Left lung (tissue), 14 donors: ENCODE measurements at places on chromosomes 6 and 20. TPM values are rescaled to one million over a fixed set of nuclear protein-coding genes. Genes with fewer than 3 reads are reported as not detected.

AIG1 gene
- total RNA-seq, result 40.4 TPM

DNA sequence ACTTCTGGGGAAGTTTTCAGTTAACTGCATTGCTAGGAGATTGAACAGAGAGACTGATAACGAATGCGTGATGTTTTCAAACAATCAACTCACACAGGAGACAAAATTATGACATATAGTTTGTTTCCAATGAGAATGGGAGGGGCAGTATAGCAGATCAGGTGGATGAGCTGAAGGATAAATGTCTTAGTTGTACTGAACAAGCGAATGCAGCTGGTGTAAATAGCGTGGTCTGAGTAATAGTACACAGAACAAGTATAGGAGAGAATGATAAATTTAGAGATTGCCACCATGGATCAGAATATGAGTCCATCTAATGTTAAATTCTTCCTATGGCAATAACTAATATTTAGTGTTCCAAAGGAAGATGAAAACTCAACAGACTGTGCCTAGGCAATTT lies 858.6 kb downstream of the EYS start:
- no peak for DNase-seq

ELOVL4 gene
- 0.70 TPM for total RNA-seq

DNA sequence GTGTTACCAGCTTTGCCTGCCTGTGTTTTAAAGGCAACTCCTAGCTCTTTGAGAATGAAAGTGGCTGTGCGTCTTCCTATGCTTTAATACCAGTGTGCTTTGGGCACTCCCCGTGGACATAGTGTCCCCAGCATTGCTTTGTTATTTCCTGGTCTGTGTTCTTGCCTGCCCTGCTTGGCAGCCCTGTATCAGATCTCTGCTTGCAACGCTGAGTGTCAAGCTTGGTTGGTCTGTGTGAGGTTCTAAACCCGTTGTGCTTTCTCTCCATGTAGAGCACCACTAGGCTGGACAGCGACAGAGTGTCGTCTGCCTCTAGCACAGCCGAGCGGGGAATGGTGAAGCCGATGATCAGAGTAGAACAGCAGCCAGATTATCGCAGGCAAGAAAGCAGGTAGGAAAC lies 80.2 kb downstream of the AFDN start:
- DNase-seq, result peak; percentile 65

PTCHD4 gene
- 0.55 TPM for total RNA-seq

GRCh38 chr6:162290846-162291465 lies 436.6 kb downstream of the PRKN start:
- no peak for DNase-seq

- no peak for DNase-seq
Measured at GRCh38 chr6:26404546-26404945, 2.5 kb downstream of the BTN3A1 start.

DNA sequence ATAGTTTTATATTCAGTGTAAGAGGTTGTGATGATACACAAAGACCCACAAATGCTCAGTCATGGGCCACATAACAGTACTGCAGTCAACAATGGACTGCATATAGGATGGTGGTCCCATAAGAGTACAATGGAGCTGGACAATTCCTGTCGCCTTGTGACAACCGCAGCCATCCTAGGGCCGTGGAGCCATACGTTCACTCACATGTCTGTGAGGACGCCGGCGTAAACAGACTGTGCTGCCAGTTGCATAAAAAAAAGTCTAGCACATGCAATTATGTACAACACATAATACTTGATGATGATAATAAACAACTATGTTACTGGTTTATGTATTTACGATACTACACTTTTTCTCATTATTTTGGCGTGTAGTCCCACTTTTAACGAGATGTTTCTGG lies 30.9 kb downstream of the BFSP1 start:
- DNase-seq, result no peak

CTCFL gene
- not detected for total RNA-seq

DNA sequence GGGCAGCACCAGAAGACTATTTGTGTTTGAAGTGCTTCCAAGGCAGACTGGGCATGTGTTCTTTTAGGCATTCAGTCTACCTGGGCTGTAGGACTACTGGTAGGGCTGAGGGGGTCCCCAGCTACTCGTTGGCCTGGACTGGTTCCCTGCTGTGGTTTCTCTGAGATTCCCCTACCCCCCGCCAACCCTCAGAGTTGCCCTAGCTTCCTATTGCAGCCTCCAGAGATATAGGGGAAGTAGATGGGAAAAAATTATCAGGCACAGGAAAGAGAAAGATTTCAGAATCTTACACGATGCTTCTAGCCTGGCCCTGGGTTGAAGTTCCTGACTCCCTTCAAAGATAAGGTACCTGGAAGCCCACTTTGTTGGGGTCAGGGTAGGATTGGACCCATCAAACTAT lies 22.5 kb downstream of the BRPF3 start:
- no peak for DNase-seq

RPN2 gene
- 222 TPM for total RNA-seq

DNA sequence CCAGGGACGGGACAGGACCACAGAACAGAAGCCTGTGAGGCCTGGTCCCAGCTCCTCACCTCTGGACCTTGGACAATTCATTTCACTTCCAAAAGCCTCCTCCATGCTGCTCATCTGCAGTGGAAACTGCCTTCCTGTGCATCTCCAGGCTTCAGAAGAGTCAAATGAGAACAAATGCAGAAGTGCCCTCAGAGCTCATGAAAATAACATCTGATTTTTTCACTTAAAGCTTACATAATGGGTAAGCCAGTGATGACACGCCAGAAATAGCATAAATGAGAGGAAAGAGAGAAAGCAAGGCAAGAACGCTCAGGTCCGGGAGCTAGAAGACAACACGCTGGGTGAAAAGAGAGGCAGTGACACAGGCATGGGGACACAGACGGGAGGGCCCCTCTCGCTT lies 7.9 kb downstream of the CNKSR3 start:
- no peak for DNase-seq

DNA sequence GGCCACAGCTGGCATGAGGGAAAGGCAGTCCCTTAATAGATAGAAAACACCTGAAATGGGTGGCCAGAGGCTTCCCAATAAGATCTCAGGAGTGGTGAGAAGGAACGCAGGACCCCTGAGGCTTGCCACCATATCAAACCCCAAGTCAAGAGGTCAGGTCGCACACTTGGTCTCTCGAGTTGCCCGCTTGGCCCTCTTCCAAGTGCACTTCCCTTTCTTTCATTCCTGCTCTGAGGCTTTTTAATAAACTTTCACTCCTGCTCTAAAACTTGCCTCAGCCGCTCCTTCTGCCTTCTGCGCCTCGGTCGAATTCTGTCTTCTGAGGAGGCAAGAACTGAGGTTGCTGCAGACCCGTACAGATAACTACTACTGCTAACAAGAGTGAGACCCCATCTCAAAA lies 64.2 kb downstream of the SLC2A10 start:
- DNase-seq, result no peak

GRCh38 chr6:54710456-54710855 lies 136.1 kb upstream of the FAM83B start:
- DNase-seq, result no peak

- no peak for DNase-seq
Measured at GRCh38 chr20:46293084-46293483, 15.2 kb downstream of the CDH22 start.

DNA sequence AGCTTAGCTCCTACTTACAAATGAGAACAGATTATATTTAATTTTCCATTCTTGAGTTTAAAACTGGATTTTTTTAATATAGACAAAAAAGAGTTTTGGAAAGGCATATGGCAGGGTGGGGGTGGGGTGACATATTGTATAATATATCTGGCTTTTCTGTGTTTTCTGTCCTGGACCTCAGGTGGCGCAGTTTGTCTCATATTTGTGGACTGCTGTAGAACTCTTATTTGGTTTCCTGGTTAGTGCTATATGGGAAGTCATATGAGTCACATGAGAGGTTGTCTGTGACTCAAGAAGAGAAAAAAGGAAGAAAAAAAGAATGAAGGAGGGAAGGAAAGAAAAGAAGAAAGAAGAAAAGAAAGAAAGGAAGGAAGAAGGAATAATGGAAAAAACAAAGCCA lies 131.8 kb downstream of the CLVS2 start:
- DNase-seq, result no peak

SMAP1 gene
- total RNA-seq, result 26.6 TPM

RAB32 gene
- 48.7 TPM for total RNA-seq

- no peak for DNase-seq
Measured at GRCh38 chr6:106522562-106523250, 106.6 kb downstream of the RTN4IP1 start.

DNA sequence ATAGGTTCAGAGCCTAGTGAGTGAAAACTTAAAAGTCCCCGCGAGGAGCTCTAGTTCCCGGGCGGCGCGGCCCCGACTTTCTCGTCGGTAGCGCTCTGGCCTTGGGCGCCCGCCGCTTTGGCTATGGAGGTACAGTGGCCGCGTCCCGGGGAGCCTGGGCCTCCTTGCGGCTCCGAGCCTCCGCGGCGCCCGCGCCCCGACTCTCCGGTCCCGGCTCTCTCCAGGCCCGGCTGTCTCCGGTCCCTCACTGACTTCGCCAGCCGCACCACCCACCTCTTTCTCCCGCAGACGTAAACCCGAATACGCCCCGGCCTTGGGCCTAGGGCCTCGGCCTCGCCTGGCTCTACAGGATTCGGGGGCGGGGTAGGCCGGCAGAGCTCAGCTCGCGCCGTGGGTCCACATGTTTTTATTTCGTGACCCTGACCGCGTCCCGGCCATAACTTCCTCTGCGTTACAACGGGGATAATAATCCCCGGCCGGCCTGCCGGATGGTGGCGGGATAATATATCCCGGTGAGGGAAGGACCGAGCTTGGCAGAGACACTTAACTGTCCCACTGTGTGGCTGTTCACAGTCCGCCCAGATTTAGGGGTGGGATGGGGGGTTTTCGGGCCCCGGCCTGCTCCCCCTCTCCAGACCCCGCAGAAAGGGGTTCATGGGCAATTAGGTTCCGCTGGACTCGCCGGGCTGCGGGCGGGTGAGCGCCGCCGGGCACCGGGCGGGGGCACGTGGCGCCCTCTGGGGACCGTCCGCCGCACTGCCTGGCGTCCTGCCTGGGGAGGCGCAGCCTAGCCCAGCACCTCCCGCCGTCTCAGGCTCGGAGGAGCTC lies 10.0 kb upstream of the TBX18 start:
- no peak for DNase-seq

DNA sequence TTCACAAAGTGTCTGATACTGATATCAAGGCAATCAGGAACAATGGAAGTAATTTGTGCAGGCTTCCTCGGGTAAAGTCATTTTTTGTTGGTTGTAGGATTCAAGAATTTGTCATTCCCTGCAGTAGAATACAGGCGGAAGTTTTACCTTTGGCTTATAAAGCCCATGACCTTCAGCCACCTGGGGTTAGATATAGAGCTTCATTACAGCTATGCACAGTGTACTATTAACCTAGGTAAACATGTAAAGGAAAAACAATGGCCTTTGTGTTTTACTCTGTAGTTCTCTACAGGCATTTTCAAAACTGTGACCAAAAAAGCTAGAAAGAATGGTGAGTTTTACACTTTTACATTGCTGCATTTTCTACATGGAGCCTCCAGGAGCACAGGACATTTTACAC lies 114.9 kb downstream of the NRSN1 start:
- no peak for DNase-seq

- DNase-seq, result no peak
Measured at GRCh38 chr20:3262566-3262965, 23.6 kb upstream of the SLC4A11 start.

C6orf58 gene
- total RNA-seq, result not detected

- no peak for DNase-seq
Measured at GRCh38 chr6:24031496-24031895, 94.5 kb upstream of the NRSN1 start.

ALDH8A1 gene
- 0.99 TPM for total RNA-seq

DNA sequence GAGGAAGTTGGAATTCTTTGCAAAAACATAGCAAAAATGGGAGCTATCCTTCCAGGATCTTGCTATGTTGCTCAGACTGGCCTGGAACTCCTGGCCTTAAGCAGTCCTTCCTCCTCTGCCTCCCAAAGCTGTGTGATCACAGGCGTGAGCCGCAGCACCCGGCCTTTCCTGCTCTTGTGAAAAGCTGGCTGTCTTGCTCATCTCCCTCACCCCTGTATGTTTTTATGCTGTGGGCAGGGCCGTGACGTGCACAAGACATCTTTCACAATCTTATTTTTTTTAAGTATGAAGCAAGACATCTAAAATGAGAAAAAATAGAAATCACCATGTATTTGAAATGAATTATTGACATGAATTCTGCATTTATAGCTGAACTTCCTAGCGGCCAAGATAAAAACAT lies 110.4 kb downstream of the SAMD5 start:
- DNase-seq, result peak; percentile 36

DEFB132 gene
- total RNA-seq, result not detected

- DNase-seq, result no peak
Measured at GRCh38 chr6:16654701-16655100, 106.6 kb downstream of the ATXN1 start.

- DNase-seq, result no peak
Measured at GRCh38 chr6:163406366-163406765, 8.2 kb upstream of the QKI start.

MRAP2 gene
- 0.76 TPM for total RNA-seq

ZSCAN16 gene
- total RNA-seq, result 4.6 TPM

FIG4 gene
- total RNA-seq, result 24.5 TPM

CST1 gene
- total RNA-seq, result not detected

DNA sequence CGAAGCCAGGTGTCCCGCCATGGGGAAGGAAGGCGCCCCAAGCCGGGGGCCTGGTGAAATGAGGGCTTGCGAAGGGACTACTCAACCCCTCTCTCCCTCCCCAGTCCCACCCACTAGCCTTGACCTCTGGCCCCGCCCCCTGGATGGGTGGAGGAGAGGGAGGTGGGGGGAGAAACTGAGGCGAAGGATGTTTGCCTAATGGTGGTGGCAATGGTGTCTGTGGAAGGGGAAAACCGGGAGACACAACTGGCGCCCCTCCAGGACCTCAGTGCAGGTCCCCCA lies at the start of gene POU5F1:
Gene POU5F1, minus strand, starts transcription at position 83 of the 282 bp plus-strand sequence. Its CDS starts 62 bp downstream, at position 21.
- DNase-seq, result no peak

GRCh38 chr6:163249651-163250101 lies 164.8 kb upstream of the QKI start:
- DNase-seq, result no peak

DNA sequence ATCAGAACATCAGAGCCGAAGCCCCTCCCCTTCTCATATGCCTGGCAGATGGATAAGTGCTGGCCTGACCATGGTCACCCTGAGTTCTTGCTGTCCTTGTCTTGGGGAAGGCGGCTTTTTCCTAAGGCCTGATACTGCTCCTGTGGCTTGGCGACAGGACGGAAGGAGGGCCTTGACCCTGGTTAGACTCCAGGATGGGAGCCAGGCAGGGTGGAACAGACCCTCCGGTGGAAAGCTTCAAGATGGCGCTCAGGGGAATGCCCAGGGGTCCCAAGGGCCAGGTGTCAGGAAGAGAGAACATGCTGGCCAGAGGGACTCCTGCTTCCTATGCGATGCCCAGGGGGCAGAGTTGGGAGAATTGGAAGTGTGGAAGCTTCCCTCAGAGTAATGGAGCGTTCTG lies 29.6 kb downstream of the ADA start:
- DNase-seq, result no peak
